ENCODE measurements at places on chromosomes 6 and 20. TPM values are rescaled to one million over a fixed set of nuclear protein-coding genes. Genes with fewer than 3 reads are reported as not detected.

The PNLDC1 gene
- not detected for polyA plus RNA-seq

The C20orf144 gene
- polyA plus RNA-seq: 0.19 TPM

The WFDC2 gene
- not detected for polyA plus RNA-seq

The ID1 gene
- 156 TPM for polyA plus RNA-seq

The CCNC gene
- polyA plus RNA-seq: 19.8 TPM

The SFT2D1 gene
- polyA plus RNA-seq: 42.1 TPM

The NMBR gene
- not detected for polyA plus RNA-seq

The RNF182 gene
- polyA plus RNA-seq: 3.0 TPM

The USP49 gene
- polyA plus RNA-seq: 2.1 TPM

The PRSS16 gene
- 0.39 TPM for polyA plus RNA-seq

The SIGLEC1 gene
- polyA plus RNA-seq: not detected

The PACRG gene
- polyA plus RNA-seq: 0.27 TPM

The GRM1 gene
- not detected for polyA plus RNA-seq

The TMEM200A gene
- polyA plus RNA-seq: 22.8 TPM

The PARD6B gene
- polyA plus RNA-seq: 0.14 TPM

Measured in IMR-90 (cell line).